ENCODE measurements at places on chromosomes 11 and 22.

GRCh38 chr11:94241896-94242295 is 62.5 kb upstream of the IZUMO1R start:
- no peak for DNase-seq

GRCh38 chr22:19868773-19869471 is 14.2 kb upstream of the GNB1L start:
- DNase-seq = peak; percentile 1

DNA sequence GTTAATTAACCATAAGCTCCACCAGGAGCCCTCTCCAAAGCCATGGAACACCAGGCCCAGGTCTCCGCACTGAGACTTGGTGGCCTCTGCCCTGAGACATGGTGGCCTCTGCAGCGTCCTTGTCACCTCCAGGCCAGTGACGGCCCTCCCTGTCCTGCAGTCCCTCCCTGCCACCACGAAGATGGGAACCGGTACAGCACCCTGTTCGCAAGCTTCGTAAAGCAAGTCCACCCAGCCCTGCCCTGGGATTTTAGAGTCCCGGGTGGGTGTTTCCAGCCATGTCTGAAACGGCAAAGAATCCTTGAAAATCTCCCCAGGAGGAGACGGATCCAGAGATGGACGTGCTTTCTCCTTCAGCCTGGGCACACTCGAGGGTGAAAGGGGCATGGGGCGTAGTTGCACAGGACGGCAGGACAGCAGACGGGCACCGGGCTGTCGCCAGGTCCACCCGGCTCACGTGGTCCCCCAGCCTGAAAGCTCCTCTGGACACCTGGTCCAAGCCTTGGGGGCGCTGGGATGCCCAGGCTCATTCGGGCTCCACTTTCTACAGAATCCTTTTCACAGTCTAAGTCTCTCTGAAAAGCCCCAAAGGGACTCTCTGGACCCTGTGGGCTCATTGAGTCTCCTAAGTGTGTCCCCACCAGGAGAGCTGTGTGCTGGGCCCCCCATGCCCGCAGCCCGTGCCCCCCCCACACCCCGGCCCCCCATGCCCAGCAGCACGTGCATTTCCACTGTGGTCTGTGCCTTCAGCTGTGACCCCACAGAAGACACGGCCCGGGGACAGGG is 456.2 kb downstream of the BRD1 start:
- no peak for DNase-seq

GRCh38 chr11:34067383-34068065 is 16.0 kb downstream of the CAPRIN1 start:
- DNase-seq = no peak
